NT2/D1 (cell line): ENCODE measurements at places on chromosomes 11 and 22.
A peak's percentile ranks its signal among the peaks of the same experiment; 100 is the strongest.

- no peak for DNase-seq
These were observed 62.5 kb downstream of the KCNQ1 start for GRCh38 chr11:2507212-2507901.

DNA sequence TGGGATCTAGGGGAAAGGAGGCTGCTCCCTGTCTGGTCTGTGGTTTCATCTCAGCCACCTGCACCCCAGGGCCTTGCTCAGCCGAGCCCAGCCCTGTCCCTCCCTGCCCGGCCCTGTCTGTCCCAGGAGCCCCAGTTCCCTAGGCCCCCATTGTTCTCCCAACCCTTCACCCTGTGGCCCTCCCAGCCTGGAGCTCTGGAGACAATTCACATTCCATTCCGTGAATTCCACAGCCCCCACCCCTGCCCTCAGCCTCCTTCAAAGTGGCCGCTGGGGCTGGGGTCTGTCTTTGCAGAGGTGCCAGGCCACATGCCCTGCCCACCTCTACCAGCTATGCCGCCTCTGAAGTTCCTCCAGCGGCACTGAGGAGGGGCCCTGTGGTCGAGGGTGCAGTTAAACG, 77.9 kb upstream of the WNT11 start:
- peak; percentile 30 for DNase-seq

DNA sequence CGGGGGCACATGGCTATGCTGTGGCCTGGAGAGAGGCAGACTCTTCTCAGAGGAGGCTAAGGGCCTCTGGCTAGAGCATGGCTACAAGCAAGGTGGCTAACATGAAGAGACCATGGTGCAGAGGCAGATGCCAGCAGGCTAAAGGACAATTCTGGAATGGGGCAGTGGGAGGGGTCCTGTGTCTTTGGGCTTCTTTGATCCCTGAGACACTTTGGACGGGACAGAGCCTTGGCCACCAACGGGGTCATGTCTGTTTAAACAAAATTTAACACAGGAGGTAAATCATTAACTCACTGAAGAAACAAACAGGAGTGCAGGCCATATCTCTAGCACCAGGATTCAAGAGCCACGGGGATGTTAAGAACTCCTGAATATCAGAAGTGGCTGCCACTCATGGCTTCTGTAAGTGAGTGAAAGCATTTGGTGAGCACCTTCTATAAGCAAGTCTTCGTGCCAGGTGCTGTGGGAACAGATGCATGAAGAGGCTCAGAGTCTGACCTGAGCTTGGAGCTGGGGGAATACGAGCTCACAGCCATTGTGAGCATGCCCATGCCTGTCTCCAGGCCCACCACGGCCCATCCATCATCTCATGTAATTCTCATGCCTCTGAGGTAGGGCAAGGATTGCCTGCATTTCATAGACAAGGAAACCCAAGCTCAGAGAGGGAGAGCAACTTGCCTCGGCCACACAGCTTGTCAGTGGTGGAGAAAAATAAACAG, 18.3 kb upstream of the ZNRF3 start:
- DNase-seq = no peak

- DNase-seq = no peak
These were observed 28.7 kb downstream of the ZNRF3 start for GRCh38 chr22:28911777-28912669.

DNA sequence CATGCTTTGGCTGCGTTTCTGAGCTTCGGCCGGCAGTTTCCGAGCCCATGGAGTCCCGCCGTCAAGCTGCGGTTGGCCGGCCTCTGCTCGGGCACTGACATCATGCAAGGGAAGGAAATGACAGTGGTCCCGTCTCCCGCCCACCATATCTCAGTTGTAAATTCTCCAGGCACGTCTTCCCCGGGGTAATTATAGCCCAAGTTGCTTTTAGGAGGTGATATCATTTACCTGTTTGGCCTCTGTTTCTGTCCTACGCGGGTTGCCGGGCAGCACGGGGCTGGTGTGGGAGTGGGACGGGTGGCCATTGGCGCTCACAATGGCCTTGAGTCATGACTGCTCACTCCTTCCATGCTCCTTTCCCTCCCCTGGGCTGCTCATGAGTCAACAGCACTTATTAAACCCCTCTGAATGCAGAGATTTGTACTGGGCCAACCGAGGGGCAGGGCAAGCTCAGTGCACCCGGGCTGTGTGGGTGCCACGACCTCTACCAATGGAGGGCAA, 4.2 kb upstream of the ANO1 start:
- no peak for DNase-seq

GRCh38 chr11:45752106-45752505, 52.8 kb upstream of the SLC35C1 start:
- DNase-seq = no peak

GRCh38 chr11:120339394-120339890, 3.2 kb downstream of the ARHGEF12 start:
- DNase-seq = no peak

GRCh38 chr22:40041366-40042137, 46.8 kb downstream of the FAM83F start:
- no peak for DNase-seq
